NCI-H1694 (cell line): ENCODE measurements at places on chromosomes 12 and 14.

GRCh38 chr14:26008290-26008689 lies 589.5 kb downstream of the NOVA1 start:
- no peak for DNase-seq

DNA sequence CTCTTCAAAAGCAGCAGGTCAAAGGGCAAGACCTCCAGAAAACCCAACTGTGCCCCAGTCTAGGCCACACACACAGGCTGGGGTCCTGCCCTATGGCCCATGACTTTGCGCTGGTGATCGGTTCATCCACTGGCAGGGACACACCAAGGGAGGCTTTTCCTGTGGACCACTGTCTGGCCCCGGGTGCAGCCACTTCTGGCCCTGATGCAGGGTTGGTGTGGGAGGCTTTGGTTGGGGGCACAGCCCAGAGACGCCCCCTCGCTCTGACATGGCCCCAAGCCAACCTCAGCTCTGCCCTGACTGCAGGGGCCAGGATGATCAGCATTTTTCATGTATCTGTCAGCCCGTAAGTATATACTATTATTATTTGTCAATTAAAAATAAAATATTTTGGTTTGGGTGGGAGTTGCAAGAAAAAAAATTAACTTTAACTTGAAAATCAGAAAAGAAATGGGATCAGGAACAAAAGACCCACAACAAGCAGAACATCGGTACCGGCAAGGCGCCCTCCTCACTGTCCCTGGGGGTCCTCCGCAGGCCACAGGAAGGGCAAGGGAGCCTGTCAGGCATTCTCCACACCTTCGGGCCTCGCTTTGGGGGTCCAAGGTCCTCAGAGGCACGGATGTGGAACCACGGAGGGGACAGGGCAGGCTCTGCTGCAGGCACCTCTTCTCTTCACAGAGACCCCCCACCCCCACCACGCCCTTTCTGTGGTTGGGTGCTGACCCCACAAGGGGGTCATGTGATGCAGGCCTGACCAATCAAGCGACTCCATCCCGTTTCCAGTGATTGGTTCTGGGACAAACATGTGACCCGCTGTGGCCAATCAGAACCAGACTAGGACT lies 181.5 kb upstream of the SFSWAP start:
- no peak for DNase-seq

GRCh38 chr12:113874999-113875561 lies 91.0 kb downstream of the RBM19 start:
- DNase-seq, result no peak

- DNase-seq, result peak; percentile 28
These were observed 2.6 kb upstream of the TAMALIN start for GRCh38 chr12:52004042-52004648.

DNA sequence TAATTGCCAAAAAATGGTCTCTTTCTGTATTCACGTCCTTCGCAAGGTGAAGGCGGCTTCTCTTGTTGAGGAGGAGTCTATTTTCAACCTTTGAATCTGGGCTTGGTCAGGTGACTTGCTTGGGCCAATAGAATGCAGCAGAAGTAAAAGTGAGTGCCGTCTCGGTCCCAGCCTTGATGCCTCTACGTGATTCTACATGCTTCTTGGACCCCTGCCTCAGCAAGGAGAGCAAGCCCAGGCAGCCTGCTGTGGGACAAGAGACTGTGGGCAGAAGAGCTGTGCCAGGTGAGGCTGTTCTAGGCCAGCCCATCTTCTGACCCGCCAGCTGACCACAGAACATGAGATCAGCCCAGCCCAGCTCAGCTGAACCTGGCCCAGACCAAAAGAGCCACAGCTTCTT lies 39.1 kb upstream of the CCDC63 start:
- DNase-seq, result no peak

- DNase-seq, result peak; percentile 44
These were observed 44.5 kb upstream of the VPS33A start for GRCh38 chr12:122310626-122311333.

GRCh38 chr12:117590999-117591398 lies 229.6 kb upstream of the NOS1 start:
- no peak for DNase-seq

GRCh38 chr12:53602176-53602864 lies 23.9 kb downstream of the ATF7 start:
- no peak for DNase-seq

GRCh38 chr12:89244536-89244935 lies 107.8 kb downstream of the DUSP6 start:
- DNase-seq, result no peak

DNA sequence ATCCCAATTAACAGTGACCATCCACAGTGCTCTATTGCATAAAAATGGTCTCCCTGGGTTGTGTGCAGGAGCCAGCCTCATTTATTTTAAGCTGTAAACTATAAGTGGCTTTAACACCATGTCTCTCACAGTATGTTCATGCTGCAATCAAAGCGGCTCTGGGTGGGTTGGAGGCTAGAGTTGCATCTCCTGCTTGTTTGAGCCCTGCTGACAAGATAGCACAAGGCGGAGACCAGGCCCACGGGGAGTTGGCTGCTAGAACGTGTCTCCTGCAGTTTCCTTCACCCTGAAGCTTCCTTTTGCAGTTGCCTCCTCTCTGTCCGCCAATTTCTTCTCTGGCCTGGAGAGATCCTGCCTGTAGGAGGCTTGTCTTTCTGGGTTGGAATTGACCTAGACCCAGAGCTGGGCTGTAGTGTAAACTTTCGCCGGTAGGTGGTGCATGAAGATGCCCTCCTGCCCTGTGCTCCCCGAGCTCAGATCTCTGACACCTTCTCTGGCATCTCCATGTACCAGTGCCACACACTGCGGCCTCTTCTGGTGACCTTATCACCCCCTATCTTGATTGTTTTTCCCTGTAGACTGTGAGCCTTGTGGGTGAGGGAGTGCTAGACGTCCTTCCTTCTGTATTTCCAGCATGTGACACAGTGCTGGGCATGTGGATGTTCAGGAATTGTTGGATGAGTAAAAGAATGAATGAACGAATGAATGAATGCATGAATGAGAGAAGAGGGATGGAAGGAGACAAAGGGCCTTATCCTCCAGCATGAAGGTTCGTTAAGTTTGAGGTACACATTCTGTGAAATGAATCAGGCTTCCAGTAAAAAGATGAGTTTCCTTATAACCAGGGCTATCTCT lies 10.4 kb downstream of the OTUB2 start:
- DNase-seq, result peak; percentile 86

DNA sequence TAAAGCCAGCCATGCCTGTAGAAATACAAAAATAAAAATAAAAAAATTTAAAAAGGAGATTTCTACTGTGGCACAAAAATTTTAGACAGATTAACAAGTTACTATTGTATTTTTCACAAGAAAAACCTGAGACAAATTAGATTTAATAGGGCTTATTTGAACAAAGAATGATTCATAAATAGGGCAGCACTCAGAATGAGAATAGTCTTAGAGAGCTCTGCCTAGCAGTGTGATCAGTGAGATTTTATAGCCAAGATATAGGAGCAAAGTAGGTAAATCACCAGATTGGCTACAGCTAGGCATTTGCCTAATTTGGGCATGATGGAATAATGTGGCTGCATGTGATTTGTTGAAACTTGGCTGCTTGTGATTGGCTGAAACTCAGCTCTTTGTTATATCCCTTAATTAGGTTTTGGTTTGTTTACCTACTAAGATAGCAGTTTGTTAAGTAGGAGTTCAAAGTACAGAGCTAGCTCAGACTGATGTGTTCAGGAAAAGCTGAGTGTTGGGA lies 279.7 kb upstream of the TMTC1 start:
- DNase-seq, result no peak

DNA sequence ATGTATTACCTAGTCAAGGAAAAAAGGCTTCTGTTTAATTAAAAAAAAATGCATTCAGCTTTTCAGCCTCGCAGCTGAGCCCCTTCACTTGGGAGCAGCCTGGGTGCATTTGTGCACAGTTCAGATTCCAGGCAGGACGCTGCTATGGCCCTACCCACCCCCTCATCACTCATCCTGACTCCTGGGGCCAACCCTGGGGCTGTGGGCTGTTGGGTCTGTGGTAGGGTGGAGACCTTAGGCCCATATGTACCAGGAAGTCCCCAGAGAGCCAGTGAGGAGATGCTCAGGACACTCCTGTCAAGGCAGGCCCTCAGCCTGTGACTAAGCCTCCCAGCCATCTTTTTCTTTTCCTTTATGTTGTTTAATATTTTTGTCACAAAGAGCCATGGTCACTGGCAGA lies 9.3 kb upstream of the CDCA4 start:
- DNase-seq, result no peak

DNA sequence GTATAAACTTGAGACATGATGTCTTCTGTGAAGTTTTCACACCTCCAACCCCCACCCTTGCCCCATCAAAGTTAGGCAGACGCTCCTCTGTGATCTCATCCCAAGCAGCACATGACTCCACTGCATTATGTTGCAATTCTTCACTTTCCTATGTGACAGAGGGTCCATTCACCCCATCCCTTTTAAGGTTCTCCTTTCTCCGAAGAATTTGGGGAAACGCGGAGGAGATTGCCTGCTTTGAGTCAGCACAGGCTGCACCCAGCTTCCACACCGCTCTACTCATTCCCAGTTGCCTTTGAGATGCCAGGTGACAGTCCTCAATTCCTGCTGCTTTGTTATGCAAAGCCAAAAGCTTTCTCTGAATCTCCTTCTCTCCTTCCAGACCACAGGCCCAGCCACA lies 61.8 kb downstream of the PHLDA1 start:
- DNase-seq, result no peak

DNA sequence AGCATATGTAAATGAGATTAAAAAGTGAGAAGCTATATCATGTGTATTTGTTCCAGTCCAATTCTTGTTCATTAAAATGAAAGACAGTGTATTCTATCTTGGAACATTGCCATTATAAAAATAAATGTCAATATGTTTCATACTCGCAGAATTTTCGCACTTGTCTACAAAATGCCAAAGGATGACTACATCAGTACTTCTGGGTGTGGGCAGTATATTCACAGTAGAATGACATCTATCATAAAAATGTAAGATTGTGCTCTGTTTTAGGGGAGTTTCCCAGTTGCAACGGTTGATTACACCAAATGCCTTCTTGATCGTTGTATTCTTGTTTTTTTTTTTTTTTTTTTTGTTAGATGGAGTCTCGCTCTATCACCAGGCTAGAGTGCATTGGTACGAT lies 292.3 kb upstream of the E2F7 start:
- DNase-seq, result no peak

DNA sequence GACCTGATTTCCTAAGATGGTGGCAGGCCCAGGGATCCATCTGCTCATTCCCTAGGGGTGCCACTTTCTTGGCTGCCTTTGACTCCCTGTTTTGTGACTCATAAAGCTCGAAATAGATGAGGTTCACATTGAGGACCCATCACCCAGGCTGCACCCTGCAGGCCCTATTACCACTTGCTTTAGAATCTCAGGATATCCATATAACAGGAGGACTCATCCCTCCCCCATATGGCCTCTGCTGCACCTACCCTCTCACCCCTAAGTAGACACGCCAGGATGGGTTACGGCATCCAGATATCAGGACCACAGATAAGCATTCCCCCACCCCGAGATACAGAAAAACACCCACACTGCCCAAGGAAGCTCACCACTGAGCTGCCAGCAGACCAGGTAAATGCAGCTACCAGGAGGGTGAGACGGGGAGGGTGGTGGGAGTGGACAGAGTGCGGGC lies 155.7 kb downstream of the DPF3 start:
- DNase-seq, result peak; percentile 22

GRCh38 chr12:31033146-31033545 lies 40.5 kb upstream of the DDX11 start:
- no peak for DNase-seq
